ENCODE measurements at places on chromosomes 3 and 15.

- no peak for DNase-seq
Observed at GRCh38 chr15:92375057-92375456, 18.6 kb upstream of the ST8SIA2 start.

- DNase-seq: no peak
Observed at GRCh38 chr3:11995120-11995519, 9.1 kb upstream of the SYN2 start.

DNA sequence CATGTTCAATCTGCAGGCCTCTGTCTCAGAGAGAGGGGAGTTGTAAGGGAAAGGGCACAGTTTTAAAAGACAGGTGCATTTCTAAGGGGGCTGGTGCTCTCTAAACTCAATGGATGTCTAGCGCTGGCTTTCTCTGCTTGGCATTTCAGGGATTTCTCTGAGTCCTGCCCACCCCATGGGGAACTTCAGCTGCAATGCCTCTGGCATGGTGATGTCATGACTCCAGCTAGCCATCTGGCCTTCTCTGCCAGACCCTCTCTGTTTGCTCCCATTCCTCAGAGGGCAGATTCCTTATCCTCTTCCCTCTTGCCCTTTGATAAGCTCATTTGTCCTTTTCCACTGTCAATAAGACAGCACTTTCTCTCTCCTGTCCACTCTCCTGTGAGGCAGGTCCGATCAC lies 40.8 kb downstream of the RPLP1 start:
- DNase-seq: no peak

DNA sequence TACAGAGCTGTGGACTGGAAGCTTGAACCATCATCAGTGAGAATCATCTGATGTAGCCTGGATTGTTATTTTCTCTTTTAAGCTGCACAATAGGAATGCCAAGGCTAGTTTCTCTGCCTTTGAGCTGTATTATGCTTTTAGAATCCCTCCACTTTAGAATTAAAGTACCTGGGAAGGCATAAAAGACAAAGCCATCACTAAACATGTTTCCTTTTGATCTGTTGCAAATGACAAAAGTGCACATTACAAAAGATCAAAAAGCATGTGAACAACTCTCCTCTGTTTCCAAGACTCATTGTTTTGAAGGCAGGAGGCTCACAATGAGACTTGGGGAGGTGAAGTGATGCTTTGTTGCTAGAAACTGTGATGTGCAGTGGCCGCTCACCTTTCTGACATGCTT lies 51.8 kb downstream of the LARS2 start:
- no peak for DNase-seq

- no peak for DNase-seq
Observed at GRCh38 chr3:194091141-194091540, 44.8 kb upstream of the HES1 start.

DNA sequence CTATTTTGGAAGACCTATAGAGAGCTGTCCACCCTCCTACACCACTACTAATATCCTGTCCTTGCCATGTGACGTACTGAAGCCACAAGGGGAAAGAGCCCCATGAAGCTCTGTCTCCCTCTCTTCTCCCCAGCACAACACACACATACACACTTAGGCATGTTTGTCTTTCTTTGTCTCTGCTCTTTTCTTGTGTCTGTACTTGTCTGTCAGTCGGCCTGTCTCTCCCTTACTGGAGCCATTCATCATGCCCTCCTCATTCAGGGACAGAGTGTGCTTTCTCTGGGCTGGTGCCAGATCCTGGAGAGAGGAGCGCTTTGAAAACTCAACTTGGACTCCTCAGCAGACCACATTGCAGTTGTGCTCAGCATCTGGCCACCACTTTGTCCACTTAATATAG lies 47.6 kb downstream of the PSMD6 start:
- no peak for DNase-seq
